GM12864 (cell line): ENCODE measurements at places on chromosomes 1 and 21.

DNA sequence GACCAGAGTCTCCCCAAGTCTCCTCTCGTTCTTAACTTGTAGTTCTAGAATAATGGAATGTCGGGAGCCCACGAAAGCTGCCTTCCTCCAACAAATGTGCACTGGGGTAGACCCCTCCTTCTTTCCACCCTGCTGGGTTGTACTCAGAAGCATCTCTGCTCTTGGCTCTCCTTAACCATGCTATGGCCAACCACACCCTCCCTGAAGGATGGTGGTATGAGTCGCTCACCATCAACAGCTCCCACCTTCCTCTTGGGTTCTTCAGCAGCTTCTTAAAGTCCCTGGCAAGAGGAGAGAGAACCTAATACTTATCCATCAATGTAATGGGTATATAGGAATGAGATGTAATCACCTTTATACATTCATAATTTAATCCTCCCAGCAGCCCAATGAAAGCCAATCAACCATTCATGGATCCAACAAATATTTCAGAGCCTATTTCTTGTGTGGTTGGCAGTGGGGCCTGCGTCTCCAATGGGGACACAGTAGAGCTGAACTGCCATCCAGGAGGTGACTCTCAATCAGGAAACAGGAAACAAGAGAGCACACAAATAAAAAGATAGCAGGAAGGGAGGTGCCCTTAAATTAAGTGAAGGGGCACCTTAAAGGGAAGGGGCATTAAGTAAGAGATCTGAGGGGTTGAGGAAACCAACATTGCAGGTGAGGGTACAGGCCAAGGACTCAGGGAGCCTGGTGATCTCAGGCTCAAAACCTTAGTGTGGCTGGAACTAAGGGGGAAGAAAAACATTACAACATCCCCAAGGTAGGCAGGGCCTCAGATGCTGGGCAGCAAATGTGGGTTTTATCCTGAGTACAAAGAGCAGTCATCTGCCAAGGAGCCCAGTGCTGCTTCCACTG, 64.4 kb upstream of the ETS2 start:
- no peak for DNase-seq

- DNase-seq = no peak
Measured at GRCh38 chr1:16612332-16613172, 812 bp downstream of the NBPF1 start.

DNA sequence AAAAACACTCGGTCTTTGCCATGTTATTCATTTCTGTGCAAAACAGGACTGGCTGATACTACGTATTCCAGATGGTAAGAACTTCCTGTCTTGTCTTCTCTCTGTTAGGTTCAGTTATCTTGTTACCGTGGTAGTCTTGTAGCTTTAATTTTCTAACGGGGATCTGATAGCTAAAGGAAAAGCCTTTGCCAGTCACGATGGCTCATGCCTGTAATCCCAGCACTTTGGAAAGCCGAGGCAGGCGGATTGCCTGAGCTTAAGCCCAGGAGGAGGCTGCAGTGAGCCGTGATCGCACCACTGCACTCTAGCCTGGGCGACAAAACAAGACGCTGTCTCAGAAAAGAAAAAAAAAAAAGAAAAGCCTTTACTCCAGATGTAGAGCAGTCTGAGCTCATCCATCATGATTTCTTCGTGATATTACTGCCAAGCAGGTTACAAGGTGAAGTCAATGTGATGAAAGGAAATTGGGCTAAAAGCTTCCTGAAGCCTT, 11.1 kb upstream of the MSTO1 start:
- no peak for DNase-seq

- DNase-seq = peak; percentile 44
Measured at GRCh38 chr1:59354709-59355337, 57.9 kb downstream of the FGGY start.

- no peak for DNase-seq
Measured at GRCh38 chr1:169041366-169041765, 65.1 kb upstream of the ATP1B1 start.
